ENCODE measurements at places on chromosomes 16 and 17. TPM values are rescaled to one million over a fixed set of nuclear protein-coding genes. Genes with fewer than 3 reads are reported as not detected.

The CCL18 gene
- not detected for total RNA-seq

The LDHD gene
- 6.6 TPM for total RNA-seq

The CDH3 gene
- 24.2 TPM for total RNA-seq

The KCNJ16 gene
- total RNA-seq: 0.66 TPM

The TEDC2 gene
- total RNA-seq: 7.0 TPM

The KIF2B gene
- not detected for total RNA-seq

The PRSS21 gene
- total RNA-seq: not detected

The MLX gene
- 29.8 TPM for total RNA-seq

The CALB2 gene
- 21.0 TPM for total RNA-seq

The TEX14 gene
- total RNA-seq: 0.71 TPM

All from camera-type eye (tissue), 1 donor.